ENCODE measurements at places on chromosomes 13 and 19.

GRCh38 chr19:48351341-48351752 is 12.4 kb downstream of the TMEM143 start:
- no peak for DNase-seq

GRCh38 chr13:94400874-94401273 is 78.6 kb downstream of the DCT start:
- no peak for DNase-seq

DNA sequence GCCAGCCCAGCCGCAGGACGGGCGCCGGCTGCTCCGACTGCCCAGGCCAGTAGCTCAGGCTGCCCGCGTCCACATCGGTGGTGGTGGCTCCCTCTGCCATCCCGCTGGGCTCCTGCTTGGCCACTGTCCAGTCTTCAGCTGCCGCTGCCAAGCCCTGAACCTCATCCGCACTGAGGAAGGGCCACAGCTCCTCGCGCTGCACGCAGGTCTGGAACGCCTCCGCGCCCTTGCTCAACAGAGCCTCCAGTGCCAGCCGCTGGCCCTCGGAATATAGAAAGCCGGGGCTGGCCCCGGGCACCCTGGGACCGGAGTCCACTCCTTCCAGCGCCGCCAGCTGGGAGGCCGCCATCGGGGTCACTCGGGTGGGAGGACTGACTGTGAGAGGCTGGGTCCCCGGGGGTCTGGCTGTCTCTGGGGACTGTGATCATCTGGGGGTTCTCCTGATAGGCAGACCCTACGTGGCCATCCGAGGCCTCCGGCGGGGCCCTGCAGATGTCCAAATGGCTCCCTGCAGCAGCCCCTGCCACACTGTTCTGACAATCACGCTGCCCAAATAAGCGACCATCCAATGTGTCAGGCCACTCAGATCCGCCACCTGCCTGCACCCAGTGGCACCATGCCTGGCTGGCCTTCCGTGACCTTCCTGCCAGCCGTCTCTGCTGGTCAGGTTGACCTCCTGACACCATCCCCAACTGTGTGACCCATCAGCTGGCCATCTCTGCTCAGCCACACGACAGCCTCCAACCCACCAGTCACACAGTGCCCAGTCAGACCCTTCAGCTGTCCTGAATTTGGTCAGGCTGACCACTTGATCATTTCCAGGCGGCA is 1.6 kb downstream of the FAM83E start:
- DNase-seq = no peak

DNA sequence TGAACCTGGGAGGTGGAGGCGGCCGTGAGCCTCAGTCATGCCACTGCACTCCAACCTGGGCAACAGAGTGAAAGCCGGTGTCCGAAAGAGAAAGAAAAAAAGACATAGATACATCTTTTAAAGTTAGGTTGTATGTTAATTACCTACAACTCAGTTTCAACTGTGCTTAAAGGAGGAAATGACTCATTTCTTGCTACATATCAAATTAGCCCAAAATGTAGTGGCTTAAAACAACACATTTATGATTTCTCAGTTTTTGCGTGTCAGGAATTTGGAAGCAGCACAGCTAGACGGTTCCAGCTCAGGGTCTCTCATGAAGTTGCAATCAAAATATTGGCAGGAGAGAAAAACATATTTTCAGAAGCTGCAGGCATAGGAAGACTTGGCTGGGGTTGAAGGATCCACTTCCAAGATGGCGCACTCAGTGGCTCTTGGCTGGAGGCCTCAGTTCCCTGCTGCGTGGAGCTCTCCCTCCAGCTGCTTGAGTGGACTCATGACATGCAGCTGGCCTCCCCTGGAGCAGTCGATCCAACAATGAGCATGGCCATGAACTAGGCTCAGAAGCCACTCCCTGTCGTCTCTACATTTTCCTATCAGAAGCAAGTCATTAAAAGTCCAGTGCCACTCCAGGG is 7.1 kb downstream of the LDLR start:
- no peak for DNase-seq

DNA sequence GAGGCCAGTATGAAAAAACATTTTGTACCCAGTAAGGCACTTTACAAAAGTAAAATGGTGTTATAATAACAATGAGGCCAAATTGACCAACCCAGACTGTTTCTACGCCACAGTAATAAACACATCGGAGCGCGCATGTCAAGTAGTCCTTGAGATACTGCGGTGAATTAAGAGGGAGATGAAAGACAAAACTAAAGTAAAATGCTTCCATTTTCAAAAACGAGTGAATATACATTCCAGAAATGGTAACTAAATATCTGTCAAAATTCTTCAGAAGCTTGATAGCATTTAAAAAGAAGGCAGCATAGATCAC is 19.0 kb downstream of the N4BP2L1 start:
- no peak for DNase-seq

DNA sequence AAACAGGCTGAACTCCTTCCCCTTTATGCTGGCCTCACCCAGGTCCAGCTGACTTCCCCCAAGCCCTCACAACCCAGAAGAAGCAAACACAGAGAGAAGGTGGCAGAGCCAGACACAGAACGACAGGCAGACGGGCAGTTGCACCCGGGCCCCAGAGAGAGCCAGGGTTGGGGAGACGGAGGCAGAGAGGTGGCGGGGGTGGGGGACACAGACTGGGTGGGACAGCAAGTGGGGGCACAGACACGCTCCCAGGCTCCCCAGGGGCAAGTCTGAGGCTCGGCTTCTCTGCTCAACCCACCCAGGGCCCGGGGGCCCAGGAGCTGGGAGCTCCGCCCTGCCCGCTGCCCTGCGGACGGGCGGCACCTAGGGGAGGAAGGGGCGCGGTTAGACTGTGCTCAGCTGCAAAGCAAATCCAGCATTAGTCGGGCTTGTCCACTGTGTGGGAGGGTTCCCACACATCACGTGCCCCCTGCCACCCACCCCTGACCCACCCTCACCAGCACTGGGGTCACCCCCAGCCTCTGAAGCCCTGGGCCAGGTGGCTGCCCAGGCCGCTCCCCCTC is 31.3 kb upstream of the ASF1B start:
- DNase-seq = no peak

GRCh38 chr13:72185776-72186175 is 318.8 kb upstream of the DACH1 start:
- no peak for DNase-seq

GRCh38 chr19:47417107-47417745 is 2.1 kb downstream of the MEIS3 start:
- DNase-seq = no peak

- no peak for DNase-seq
Measured at GRCh38 chr13:23323946-23324709, 109.4 kb downstream of the SACS start.

DNA sequence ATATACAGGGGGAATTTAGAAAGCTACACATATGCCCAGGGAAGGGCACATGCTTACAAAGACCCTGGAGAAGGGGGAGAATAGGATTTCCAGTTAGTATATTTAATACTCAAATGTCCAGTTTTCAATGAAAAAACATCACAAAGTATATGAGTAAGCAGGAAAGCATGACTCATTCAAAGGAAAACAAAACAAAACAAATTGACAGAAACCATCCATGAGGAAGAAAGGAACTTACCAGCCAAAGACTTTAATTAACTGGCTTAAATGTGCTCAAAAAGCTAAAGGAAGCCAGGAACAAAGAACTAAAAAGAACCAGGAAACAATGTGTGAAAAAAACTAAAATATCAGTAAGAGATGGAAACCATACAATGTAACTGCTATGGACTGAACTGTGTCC is 716.2 kb upstream of the ARGLU1 start:
- no peak for DNase-seq

GRCh38 chr19:8421484-8422461 is 8.7 kb downstream of the MARCHF2 start:
- DNase-seq = no peak

DNA sequence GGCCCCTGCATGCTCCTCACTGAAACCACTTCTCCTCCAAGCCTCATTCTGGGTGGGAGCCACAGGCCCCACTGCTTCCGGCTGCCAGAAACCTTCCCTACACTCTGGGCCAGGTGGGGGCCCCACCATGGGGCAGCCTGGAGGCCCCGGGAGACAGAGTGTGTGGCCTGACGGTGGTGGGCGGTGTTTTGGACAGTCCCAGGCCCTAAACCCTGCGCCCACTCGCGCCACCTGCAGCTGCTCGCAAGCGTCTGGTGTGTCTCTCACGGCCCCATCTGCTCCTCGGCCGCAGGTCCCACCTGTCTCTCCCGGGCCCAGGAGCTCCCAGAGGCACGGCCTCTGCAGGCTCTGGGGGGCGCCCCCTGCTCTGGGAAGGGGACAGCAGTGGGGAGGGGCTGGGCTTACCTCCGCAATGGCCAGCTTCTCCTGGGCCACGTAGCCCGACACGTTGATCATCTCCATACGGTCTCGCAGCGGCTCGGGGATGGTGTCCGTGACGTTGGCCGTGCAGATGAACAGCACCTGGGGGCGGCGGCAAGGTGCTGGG is 5.6 kb downstream of the RPL36 start:
- no peak for DNase-seq

DNA sequence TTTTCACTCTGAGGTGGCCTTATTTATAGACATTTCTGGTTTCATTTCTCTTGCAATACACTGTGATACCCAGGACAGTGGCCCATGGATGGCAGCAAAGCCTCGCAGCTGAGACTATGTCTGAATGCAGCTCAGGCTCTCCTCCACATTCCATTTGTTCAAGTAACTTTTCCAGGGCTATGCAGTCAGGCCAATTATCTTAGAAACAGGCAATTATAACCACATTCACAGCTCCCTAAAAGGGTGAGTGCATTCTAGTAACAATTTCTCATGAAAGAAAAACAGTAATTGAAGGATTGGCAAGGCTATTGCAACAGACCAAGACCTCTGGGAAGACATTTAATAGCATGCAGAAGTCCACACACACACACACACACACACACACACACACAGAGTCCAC is 264.0 kb downstream of the TBC1D4 start:
- DNase-seq = no peak

DNA sequence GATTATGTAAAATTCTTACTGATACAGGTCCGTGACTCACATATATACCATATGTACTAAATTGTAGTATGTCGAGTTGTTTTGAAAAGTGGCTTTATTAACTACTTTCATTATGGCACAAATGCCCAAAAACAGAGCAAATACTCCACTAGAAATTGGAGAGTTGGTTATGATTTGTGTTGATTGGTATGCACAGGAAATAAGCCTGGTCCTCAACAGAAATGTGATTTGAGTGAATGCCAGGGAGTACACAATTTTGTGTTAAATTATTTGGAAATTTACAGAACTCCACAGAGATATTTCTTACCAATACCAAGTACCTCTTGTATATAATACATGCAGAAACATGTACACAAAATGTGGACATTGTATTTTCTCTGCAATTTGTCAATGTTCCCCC is 676.7 kb downstream of the PCDH9 start:
- DNase-seq = no peak

DNA sequence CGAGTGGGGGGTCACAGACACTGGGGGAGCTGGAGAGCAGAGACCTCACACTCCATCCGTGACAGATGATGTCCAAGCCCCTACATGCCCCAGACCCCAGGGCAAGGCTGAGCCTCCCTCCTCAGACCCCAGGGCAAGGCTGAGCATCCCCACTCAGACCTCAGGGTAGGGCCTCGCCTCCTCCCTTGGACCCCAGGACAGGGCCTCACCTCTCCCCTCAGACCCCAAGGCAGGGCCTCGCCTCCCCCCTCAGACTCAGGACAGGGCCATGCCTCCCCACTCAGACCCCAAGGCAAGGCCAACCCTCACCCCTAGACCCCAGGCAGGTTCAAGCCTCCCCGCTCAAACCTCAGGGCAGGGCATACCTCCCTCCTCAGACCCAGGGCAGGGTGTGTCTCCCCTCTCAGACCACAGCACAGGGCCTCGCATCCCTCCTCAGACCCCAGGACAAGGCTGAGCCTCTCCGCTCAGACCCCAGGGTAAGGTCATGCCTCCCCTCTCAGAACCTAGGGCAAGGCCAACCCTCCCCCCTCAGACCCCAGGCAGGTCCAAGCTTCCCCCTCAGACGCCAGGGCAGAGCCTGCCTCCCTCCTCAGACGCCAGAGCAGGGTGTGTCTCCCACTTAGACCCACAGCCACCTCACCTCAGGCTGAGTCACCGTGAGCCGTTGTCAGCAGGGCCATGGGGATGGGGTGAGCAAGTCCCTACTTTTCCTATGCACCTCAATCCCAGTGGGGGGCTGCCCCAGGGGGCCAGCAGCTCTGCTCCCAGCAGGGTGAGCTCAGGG is 1.7 kb upstream of the S1PR4 start:
- peak; percentile 88 for DNase-seq

DNA sequence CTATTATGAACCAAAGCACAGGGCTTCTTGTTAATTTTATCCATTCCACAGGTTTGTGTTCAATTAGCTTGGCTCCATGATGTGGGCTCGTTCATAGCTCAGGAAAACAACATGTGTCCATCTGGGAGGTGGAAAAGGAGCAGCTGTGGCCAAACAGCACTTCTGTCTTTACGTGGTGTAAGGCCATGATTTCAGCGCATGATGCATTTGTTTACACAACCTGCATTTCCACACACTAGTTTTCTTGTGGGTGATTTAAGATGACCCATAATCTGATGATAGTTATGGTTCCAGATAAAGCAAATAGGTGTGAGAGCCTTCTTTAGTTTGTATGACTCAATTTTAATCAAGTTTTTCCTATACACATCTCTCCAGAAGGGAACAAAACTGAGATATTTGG is 101.7 kb downstream of the TNFRSF19 start:
- DNase-seq = peak; percentile 43

GRCh38 chr19:2099937-2100718 is 3.4 kb downstream of the IZUMO4 start:
- DNase-seq = no peak

GRCh38 chr13:110455941-110456340 is 105.6 kb downstream of the RAB20 start:
- no peak for DNase-seq

DNA sequence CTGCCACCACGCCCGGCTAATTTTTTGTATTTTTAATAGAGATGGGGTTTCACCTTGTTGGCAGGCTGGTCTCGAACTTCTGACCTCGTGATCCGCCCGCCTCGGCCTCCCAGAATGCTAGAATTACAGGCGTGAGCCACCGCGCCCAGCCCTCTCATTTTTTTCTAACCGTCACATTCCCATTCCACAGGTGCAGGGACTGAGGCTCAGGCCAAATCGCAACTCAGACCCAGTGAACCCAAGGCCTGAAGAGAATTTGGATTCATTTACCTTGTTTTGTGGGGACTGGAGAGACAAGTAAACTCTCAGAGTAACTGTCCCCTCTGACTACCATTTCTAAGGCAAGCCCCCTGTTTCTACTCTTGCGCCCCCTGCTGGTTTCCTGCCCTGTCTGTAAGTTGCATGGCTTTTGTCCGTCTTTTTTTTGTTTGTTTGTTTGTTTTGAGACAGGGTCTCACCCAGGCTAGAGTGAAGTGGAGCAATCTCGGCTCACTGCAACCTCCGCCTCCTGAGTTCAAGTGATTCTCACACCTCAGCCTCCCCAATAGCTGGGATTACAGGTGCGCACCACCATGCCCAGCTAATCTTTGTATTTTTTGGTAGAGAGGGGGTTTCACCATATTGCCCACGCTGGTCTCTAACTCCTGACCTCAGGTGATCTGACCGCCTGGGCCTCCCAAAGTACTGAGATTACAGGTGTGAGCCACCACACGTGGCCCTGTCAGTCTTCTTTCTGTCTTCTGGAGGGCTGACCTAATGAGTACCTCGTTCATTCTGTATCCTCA is 2.3 kb upstream of the STRN4 start:
- no peak for DNase-seq
